Stimulated activated CD4-positive, alpha-beta T cell treated with anti-CD3 and anti-CD28 coated beads, Interleukin-15, amount 100 ng/mL, for 48 hours (primary cell): ENCODE measurements at places on chromosomes 13 and 19.

DNA sequence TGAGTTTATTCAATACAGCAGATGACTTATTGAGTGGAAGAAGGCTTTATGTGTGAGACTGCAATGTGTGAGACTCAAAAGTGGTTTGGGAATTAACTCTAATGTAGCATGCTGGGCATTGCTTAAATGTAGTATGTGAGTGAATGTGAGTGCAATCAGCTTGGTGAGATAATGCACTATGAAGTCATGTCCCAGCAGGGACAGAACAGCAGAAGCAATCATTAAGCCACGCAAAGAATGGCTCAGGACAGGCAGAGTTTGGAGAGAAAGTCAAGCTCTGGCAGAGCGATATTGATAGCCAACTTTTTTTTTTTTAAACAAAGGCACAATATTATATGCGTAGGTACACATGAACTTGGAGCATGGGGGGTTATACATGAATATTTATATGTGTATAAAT is 597.7 kb downstream of the GPC6 start:
- no peak for DNase-seq

GRCh38 chr19:55085923-55086715 is 10.4 kb downstream of the EPS8L1 start:
- DNase-seq = no peak

DNA sequence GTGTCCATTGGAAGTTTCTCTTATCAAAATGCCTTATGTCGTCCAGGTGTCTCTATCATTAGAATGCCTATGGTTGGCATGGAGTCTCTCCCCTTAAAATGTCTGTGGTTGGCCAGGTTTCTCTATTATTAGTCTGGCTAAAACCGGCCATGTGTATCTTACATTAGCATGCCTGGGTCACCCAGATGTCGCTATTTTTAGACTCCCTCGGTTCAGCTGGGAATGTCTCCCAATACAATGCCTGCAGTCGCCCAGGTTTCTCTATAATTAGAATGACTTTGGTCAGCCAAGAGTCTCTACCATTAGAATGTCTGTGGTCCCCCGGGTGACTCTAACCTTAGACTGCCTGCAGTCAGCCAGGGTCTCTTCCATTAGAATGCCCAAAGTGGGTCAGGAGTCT is 1536.1 kb downstream of the UQCRFS1 start:
- no peak for DNase-seq

GRCh38 chr13:60431108-60431700 is 34.2 kb downstream of the TDRD3 start:
- no peak for DNase-seq

DNA sequence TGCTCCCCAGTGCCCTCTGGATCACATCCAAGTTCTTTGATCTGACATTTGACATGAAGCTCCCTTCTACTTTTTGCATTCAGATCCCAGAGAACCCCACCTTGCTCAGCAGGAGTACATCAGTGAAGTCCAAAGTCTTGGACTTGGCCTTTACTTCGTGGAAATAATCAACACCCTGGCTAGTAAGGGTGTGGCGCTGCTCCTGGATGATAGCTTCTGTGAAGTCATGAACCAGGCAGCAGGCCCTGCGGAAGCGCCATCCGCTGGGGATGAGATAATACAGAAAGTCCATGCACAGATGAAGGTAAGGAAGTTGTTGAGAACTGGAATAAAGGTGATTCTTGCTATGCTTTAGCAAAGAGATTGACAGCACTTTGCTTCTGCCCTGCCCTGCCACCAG is 43.2 kb downstream of the OR10H4 start:
- DNase-seq = no peak

- DNase-seq = no peak
These were observed 2220.8 kb upstream of the PCDH20 start for GRCh38 chr13:63636316-63636993.

GRCh38 chr19:4052993-4053422 is 13.7 kb downstream of the ZBTB7A start:
- DNase-seq = no peak

GRCh38 chr13:29654384-29654783 is 58.9 kb upstream of the SLC7A1 start:
- no peak for DNase-seq

DNA sequence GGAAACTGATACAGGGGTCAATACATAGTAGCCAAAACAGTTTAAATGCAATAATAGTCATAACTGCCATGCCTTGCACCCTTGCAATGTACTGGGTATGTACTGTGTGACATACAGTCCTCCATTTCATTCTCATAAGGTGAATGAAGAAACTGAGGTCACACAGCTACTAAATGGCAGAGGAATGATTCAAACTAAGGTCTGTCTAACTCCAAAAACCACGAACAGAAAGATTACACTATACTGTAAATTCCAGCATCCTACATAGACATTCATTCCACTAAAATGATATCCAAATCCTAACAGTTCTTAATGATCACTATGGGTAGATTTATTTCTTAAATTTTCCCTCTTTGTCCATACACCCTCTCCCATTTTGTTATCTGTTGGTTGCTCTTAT is 238.1 kb upstream of the SERP2 start:
- no peak for DNase-seq

DNA sequence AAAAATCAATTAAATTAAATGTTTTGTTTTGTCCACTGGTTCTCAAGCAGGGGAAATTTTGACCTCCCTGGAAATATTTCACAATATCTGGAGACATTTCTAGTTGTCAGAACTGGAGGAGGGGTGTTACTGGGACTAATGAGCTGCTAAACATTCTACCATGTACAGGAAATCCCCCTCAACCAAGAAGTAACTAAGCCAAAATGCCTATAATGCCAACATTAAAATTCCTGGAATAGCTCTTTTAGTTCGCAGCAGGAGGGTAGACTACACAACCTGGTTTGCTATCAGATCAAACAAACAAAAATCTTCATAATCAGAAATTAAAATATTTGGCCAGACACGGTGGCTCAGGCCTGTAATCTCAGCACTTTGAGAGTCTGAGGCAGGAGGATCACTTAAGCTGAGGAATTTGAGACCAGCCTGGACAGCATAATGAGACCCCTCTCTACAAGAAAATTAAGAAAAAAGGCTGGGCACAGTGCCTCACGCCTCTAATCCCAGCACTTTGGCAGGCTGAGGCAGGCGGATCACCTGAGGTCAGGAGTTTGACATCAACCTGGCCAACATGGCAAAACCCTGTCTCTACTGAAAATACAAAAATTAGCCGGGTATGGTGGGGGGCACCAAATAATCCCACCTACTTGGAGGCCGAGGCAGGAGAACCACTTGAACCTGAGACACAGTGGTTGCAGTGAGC is 13.7 kb upstream of the SMARCA4 start:
- no peak for DNase-seq

- no peak for DNase-seq
These were observed 124.8 kb upstream of the KLF12 start for GRCh38 chr13:74258961-74259360.

- DNase-seq = no peak
These were observed 420.8 kb upstream of the GPC6 start for GRCh38 chr13:92805766-92806165.

- DNase-seq = no peak
These were observed 1.0 kb downstream of the TBCB start for GRCh38 chr19:36116344-36116637.

DNA sequence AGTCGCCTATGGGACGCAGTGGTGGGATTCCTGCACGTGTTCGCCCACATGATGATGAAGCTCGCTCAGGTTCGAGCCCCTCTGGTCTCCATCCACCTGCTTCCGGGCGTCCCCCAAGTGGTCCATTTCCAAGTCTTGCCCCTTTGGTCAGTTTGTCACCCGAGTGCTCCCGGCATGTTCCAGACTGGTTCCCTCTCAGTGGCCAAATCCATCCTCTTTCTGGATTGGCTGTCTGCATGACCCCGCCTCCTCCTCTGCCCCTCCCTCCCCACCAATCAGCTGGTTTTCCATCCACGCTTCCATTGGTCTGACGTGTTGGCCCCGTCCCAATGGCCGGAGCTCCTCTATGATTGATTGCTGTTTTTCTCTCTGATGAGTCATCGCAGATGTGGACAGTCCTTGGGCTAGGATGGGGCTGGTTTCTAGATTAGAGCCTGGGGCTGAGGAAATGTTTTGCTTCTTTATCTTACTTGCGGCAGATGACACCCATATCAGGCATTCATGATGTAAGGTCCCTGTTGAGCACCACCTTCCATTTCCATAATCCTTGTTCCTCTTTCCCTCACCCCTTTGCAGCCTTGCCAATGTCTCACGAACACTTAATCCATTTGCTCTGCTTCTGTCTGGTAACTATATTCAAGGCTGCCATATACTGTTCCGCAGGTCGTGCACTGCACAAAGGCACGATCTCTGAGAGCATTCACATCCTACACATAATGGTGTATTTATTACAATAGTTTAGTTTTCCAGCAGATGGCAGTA is 73.8 kb downstream of the MAP4K1 start:
- DNase-seq = no peak

GRCh38 chr19:33432015-33432414 is 58.5 kb downstream of the CEBPG start:
- no peak for DNase-seq

- no peak for DNase-seq
These were observed 530.2 kb upstream of the NBEA start for GRCh38 chr13:34411894-34412293.

DNA sequence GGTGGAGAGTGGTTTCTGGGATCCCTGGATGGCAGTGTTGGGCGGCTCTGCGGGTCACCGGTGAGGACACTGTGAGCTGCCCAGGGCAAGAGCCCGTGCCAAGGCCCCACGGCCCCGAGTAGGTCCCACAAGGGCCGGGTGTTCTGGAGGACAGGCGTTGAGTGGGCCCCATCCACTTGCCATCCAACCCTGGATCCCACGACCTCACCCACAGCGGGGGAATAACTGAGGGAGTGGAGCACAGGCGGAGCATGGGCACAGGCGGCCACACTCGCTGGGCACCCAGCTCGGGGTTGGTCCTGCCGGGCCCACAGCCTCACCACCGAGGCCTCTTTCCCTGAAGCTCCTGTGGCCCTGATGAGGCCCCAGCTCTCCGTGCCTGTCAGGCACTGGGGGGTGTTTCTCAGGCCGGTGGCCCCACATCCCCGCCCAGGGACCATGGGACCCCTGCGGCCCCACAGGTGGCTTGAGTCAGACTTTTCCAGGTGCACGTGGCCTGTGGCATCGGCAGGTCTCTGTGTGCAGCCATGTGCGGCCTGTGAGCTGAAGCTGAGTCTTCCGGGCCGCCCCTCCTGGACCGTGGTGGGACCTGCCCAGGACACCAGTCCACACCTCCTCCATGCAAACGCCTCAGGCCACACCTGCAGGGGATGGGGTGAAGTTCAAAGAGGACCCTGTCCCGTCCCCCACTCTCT is 16.6 kb downstream of the TMEM255B start:
- no peak for DNase-seq

- DNase-seq = no peak
These were observed 1.1 kb downstream of the SYDE1 start for GRCh38 chr19:15108145-15108844.

DNA sequence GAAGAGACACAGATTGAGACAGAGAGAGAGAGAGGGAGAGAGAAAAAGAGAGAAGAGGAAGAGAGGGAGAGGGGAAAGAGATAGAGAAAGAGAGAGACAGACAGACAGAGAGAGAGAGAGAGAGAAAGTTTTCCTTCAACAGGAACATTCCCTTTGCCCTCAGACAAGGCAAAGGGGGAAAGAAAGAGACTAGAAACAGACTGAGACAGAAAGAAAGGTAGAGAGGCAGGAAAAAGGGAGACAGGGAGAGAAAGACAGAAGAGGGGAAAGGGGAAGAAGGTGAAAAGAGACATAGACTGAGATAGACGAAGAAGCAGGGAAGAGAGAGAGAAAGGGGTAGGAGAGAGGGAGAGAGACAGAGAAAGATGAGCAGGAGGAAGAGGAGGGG is 18.5 kb upstream of the ZNF175 start:
- no peak for DNase-seq

GRCh38 chr13:36884235-36884634 is 35.8 kb downstream of the SMAD9 start:
- DNase-seq = no peak

GRCh38 chr19:19026299-19026971 is 6.9 kb downstream of the SUGP2 start:
- no peak for DNase-seq

DNA sequence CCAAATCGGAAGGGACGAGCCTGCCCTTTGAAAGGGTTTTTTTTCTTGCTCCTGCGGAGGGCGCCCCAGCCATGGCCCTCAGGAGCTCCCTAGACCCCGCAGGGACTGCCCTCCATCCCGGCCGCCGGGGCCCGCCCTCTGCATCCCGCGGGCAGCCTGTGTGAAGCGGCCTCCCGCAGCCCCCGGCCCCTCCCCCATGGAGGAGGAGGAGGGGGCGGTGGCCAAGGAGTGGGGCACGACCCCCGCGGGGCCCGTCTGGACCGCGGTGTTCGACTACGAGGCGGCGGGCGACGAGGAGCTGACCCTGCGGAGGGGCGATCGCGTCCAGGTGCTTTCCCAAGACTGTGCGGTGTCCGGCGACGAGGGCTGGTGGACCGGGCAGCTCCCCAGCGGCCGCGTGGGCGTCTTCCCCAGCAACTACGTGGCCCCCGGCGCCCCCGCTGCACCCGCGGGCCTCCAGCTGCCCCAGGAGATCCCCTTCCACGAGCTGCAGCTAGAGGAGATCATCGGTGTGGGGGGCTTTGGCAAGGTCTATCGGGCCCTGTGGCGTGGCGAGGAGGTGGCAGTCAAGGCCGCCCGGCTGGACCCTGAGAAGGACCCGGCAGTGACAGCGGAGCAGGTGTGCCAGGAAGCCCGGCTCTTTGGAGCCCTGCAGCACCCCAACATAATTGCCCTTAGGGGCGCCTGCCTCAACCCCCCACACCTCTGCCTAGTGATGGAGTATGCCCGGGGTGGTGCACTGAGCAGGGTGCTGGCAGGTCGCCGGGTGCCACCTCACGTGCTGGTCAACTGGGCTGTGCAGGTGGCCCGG is 815 bp downstream of the MAP3K10 start:
- no peak for DNase-seq

DNA sequence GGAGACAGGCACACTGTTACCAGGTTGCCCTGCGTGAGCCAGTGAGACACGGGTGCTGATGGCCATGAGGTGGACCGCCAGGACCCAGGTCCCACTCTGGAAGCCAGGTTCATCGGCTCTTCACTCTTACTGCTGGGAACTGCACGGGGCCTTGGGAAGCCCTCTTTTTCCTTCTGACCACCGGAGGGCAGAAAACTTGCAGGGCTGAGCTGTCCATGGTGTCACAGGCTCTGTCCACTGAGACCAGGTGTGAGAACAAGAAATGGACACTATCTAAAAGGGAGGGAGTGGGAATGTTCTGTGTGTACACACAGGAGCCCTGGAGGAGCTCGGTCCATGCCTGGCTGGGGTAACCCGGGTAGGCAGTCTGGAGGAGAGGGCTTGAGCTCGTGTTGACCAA is 93.4 kb downstream of the UQCRFS1 start:
- no peak for DNase-seq
